ENCODE measurements at places on chromosomes 16 and 17.
A peak's percentile ranks its signal among the peaks of the same experiment; 100 is the strongest.

- DNase-seq = no peak
These were observed 219.3 kb upstream of the NOG start for GRCh38 chr17:56373981-56374833.

- no peak for DNase-seq
These were observed 986 bp upstream of the ELOB start for GRCh38 chr16:2777903-2778629.

GRCh38 chr16:4403133-4403949, 13.1 kb downstream of the CORO7 start:
- no peak for DNase-seq

- peak; percentile 98 for DNase-seq
These were observed at the start of gene KANSL1 for GRCh38 chr17:46193151-46193625. Gene KANSL1, minus strand, starts transcription at chr17:46193429. Its CDS starts 21,286 bp downstream, at chr17:46172143.

- DNase-seq = no peak
These were observed 266.4 kb downstream of the MAF start for GRCh38 chr16:79334127-79334526.

GRCh38 chr17:52030052-52030451, 128.5 kb downstream of the CA10 start:
- DNase-seq = no peak

GRCh38 chr17:41416479-41416878, 7.9 kb downstream of the KRT37 start:
- no peak for DNase-seq

GRCh38 chr16:48011878-48012658, 143.7 kb downstream of the ABCC12 start:
- DNase-seq = no peak

DNA sequence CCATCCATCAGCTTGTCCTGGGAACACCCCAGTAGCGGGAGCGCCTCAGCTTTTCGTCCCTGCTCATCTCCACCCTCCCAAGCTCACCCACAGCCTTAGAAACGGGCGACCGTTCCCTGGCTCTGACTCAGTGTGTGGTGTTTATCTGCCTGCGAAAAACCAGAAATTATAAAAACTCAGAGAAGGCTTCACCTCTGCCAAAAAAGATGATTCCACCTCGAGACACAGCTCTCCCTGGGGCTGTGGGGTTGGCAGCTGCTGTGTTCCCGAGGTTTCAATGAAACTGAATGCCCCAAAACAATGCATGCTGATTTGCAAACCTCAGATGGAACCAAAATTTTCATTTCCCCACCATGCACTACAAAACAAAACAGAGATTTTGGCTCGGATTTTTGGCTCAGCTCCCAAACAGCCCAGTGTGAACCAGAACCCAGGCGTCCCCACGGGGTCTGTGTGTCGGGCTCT, 62.4 kb upstream of the MED9 start:
- DNase-seq = no peak

GRCh38 chr16:80751167-80751566, 53.2 kb downstream of the CDYL2 start:
- DNase-seq = peak; percentile 88

DNA sequence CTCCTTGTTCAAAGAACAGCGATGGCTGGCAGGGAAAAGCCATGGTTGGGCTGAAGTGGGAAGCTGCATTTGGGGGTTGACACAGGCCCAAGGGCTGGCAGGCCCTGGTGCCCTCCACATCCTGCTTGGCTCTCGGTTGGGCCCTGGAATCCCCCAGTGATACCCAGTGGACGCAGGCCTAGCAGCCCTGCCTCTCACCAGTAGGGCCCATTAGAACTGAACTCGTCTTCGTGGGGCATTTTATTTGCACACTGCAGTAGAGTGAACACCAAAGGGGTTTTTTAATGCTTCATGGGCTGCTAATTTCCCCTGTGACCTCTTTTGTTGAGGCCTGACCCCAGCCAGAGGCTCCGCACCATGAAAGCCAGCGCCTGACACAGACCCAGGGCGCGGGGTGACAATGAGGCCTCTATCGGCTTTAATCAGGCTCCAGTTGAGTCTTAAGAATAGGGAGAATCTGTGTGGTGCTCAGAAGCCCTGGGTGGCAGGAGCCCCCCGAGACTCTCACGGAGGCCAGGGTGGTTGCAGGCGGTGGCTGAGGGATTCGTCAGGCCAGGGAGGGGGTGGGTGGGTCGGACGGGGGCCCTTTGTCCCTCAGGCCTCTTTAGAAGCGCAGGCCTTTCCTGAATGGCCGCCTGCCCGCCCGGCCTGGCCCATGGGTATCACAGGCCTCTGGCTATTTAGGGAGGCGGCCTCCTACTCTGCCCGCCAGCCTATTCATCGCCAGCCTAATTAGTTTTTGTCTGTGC, 199.3 kb downstream of the NTN1 start:
- DNase-seq = no peak

DNA sequence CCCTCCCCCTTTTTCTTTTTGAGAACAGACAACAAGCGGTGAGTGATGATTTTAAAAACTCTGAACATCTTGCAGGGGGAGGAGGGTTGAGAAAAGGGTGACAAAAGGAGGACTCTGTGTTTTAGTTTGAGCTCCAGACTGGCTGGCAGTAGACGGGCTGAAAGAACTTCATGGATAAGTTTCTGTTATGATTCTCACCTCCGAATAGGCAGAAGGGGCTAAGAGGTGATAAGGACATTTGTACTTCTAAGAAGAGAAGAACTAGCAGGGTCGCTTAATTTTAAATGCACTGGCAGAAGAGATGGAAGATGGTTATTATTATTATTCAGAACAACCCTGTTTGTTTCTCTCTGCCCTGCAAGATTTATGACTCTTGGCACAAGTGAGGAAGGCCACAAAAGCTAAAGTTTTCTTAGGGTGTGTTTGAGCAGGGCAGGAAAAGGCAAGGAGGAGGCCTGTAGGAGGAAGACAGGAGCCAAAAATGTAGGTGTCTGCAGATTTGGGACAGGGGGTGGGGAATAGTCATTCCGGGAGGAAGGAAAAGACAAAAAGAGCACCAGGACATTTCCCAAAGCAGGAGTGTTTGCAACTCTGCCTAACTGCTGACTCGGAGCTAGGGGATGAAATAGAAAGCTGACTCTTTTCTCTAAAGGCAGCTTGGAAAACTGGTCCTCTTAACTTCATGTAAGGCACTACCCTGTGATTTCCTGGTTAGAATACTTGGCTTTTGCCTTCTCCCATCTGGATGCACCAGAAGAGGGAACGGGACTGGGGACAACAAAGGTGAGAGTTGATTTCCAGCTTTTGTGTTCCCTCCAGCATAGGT, 11.9 kb upstream of the HOXB2 start:
- no peak for DNase-seq
